ENCODE measurements at places on chromosomes 2 and 18. TPM values are rescaled to one million over a fixed set of nuclear protein-coding genes. Genes with fewer than 3 reads are reported as not detected.

The SLC30A3 gene
- 0.53 TPM for total RNA-seq

The ANTXR1 gene
- total RNA-seq, result 69.5 TPM

The ALKAL2 gene
- total RNA-seq, result 10.6 TPM

The ATP6V1C2 gene
- 0.93 TPM for total RNA-seq

- no peak for DNase-seq
Observed at GRCh38 chr18:78939734-78940494, 39.7 kb upstream of the SALL3 start.

DNA sequence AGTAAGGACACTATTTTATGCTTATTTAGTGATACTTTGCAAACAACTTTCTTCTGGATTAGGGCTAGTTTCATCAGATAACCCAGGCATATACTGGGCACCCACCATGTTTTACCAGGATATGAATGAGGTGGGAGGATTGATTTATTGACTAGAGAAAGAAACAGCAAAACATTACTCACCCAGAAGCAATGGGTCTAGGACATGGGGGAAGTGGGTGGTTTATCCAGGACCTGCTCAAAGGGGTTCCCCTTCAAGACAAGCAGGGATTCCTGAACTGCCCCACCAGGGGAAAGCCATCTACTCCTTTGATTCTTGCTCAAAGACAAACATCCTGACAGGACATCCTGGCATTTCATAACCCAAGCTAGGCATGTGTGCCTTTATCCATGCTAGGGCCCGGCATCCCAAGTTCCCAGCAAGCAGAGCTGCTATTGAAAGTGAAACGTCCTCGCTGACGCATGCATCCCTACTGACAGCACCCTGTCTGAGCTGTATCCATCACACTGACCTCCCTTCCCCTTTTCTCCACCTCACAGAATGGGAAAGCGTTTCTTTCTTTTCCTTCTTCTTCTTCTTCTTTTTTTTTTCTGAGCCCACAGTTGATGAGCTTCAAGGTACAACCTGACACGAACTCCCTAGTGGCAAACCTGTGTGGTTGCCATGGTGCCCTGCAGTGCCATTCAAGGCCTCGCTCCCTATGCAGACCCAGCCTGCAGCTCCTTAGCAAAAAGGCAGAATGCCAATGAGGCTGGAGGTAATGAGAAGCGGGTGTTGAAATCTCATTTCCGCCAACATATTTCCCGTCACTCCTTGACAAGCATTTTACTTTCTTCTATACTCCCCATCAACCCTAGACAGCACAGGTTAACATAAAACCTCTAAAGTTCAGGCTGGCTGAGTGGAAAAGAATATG is 70.5 kb downstream of the CLHC1 start:
- peak; percentile 36 for DNase-seq

DNA sequence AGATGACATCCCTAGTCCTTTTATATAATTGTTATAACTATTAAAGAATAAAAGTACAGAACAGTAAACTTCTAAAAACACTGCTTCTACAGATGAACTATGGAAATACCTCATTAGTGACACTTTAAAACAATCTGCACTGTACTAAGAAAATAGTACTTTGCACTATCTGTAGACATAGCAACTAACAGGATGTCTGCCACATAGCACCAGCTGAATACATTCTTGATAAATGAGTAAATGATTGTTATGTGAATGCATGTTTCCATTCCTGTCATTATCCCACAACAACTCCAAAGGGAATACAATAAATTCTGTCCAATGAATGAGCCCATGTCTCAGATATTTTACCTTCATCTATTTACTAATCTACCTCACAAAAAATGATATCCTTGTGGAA is 115.3 kb upstream of the SLC35G4 start:
- DNase-seq, result no peak
